Activated CD4-positive, alpha-beta T cell treated with anti-CD3 and anti-CD28 coated beads, Interleukin-2, amount 50 U/mL, for 4 hours (primary cell): ENCODE measurements at places on chromosomes 6 and 20.

DNA sequence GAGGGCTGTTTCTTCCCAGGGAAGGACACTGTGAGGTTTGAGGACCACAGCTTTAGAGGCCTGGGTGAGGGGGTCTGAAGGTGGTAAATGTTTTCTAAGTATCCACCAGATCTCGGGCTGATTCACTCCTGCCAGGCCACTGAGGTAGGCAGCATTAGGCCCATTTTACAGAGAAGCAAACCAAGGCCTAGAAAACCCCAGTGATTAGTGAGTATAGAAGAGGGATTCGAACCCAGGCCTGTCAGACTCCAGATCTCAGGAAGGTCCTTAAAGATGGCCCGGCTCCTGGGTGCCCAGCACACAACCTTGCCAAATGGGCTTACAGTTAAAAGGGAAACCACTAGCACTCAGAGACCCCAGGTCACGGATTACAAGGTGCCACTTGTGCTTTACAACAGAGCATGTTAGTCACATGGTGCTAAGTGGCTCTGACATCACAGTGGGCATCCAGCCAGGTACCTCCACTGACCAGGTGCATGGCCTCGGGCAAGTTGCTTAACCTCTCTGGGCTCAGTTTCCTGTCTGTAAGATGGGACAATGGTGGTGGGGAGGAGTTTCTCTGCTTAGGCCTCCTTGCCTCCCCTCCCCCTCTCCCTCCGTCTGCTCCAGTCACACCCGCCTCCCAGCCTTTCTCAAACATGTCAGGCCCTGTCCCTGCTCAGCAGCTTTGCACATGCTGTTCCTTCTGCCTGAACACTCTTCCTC lies 18.8 kb upstream of the SIRPA start:
- DNase-seq: no peak

- DNase-seq: no peak
These were observed 26.8 kb downstream of the MCM8 start for GRCh38 chr20:5977223-5977622.

DNA sequence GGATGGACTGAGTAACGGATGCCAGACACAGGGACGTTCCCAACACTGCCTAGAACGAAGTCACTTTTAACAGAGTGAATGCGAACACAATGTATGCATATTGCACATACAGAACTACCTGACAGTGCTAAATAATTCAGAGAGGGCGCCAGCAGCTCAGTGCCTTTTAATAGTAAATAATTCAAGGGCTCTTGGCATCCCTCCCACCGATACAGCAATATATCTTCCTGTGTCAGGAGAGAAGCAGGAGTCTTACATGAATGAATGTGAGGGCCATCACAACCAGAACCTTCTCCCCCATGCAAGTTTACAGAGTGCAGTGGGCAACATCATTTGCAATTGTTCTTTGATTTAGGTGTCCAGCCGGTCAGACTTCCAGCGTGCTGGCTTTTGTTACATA lies 88.4 kb upstream of the KCNG1 start:
- no peak for DNase-seq

DNA sequence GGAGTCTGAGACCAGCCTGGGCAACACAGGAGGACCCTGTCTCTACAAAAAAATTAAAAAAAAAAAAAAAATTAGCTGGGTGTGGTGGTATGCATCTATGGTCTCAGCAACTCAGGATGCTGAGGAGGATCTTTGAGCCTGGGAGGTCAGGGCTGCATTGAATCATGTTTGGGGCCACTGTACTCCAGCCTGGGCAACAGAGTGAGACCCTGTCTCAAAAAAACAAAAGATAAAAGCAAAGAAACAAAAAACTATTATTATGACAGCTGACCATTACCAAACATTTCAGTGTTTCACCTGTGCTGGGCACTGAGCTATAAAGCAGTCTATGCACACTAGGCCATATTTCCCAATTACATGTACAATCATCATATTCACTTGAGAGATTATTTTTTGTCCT lies 35.7 kb downstream of the COX4I2 start:
- DNase-seq: no peak
